Stimulated activated CD8-positive, alpha-beta memory T cell treated with anti-CD3 and anti-CD28 coated beads, Interleukin-4, amount 100 ng/mL, for 24 hours (primary cell): ENCODE measurements at places on chromosomes 13 and 19.
A peak's percentile ranks its signal among the peaks of the same experiment; 100 is the strongest.

DNA sequence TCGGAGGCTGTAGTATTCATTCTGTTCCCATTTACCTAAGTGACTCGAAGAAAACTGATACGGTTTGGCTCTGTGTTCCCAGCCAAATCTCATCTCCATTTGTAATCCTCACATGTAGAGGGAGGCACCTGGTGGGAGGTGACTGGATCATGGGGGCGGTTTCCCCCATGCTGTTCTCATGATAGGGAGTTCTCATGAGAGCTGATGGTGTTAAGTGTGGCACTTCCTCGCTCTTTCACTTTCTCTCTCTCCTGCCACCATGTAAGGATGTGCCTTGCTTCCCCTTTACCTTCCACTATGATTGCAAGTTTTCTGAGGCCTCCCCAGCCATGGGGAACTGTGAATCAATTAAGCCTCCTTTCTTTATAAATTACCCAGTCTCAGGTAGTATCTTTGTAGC is 23.5 kb downstream of the SLAIN1 start:
- DNase-seq, result no peak

- peak; percentile 57 for DNase-seq
Measured at GRCh38 chr19:13181747-13182388, 31.7 kb downstream of the IER2 start.

DNA sequence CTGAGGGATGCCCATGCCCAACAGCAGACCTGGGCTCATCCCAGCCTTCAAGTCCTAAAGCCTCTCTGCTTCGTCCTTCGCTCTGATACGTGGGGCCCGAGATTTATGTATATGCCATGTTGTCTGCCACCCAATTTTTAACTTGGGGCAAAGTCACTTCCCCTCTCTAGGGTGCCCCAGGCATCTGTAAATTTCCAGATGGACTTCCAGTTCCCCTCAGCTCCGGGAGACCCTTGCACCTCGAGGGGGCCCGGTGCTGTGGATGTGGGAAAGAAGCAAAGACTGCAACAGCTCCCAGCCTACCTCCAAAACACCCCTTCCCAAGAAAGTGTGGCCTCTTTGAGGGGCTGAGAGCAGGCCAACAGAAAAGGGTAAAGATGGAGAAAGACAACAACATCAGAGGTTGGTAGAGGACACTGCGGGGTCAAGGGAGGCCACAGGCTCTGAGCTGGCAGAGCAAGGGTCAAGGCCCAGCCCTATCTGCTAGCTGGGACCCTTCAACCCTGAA is 97.4 kb downstream of the STK24 start:
- DNase-seq, result no peak

DNA sequence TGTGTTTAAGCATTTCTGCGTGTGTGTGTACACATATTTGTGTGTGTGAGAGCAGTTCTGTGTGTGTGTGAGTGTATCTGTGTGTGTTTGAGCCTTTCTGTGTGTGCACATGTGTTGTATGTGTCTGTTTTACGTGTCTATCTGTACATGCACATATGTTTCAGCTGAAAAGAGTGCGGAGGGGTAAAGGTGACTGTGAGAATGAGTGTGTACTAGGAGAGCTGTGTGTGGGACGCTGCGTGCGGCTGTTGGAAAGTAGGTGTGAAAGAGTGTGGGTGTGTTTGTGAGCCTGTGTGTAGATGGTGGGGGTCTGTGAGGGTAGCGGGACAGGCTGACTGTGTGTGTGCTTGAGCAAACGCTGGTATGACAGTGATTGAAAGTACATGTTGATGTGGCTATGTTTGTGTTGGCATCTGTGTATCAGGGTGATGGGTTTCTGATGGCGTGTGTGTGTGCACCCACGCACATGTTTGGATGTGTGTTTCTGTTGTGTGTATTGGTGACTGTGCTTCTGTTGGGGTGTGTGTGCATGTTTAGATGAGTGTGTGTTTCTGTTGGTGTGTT is 7.5 kb upstream of the TPM4 start:
- DNase-seq, result no peak

DNA sequence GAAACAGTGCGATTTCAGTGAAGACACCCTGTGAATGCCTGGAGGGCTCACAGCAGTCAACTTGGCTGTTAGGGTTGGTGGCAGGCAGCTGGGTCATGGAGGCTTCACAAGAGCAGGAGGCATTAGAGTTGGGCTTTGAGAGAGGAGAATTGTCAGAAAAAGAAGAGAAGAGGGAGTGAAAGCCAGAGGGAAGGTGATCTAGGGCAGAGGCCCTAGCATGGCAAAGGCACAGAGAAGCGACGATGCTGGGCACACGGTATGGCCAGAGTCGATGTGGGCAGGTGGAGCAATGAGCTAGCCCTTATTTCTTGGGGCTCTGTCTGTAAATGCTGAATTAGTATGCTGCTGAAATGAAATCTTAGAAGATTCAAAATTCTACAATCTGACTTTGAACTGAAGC is 52.6 kb upstream of the OLFM4 start:
- DNase-seq, result no peak

GRCh38 chr13:51717786-51718398 is 86.1 kb downstream of the DHRS12 start:
- DNase-seq, result no peak

DNA sequence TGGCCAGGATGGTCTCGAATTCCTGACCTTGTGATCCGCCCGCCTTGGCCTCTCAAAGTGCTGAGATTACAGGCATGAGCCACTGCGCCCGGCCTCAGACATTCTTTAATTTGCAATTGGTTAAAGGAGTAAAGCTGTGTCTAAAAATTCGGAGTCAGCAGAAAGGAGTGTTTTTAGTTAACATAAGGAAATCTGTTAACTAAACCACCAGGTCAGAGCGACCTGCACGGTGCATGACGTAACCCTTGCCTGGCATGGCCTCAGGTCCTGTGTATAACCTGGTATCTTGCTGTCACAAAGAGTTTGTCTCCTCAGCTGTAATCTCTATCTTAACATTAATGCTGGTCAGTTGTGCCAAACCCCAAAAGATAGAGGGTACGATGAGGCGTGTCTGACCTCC is 9.5 kb upstream of the KLK12 start:
- no peak for DNase-seq

DNA sequence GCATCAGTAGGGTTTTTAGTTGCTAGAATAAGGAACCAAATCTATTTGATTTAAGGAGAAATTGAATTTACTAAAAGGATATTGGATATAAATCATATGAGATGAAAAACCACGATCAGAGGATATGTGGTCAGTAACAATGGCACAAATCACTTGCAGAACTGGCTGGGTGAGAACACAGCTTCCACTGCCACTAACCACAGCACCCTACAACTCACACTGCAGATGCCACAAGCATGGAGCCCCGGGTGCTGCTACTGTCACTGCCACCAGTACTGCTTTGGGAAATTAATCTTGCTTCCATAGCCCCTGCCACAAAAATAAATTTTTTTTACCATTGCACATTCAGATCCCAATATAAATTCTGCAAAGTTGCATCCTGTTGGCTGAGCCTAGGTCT is 40.6 kb upstream of the KLF12 start:
- DNase-seq, result no peak

DNA sequence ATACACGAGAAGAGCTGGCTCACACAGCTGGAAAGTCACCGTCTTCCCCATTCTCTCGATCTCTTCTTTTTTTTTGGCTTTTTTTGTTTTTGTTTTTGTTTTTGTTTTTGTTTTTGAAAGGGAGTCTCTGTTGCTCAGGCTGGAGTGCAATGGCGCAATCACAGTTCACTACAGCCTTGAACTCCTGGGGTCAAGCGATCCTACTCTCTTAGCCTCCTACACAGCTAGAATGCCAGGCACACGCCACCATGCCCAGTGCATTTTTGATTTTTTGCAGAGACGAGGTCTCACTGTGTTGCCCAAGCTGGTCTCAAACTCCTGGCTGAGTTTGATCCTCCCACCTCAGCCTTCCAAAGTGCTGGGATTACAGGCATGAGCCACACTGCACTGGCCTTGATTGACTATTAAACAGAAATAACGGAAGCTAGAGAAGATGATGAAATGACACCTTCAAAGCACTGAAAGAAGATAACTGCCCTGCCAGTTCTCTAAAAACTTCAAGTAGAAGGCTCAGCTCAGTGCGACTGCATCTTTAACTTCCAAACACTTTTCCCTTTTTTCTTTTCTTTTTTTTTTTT is 4.0 kb downstream of the FXYD3 start:
- no peak for DNase-seq

DNA sequence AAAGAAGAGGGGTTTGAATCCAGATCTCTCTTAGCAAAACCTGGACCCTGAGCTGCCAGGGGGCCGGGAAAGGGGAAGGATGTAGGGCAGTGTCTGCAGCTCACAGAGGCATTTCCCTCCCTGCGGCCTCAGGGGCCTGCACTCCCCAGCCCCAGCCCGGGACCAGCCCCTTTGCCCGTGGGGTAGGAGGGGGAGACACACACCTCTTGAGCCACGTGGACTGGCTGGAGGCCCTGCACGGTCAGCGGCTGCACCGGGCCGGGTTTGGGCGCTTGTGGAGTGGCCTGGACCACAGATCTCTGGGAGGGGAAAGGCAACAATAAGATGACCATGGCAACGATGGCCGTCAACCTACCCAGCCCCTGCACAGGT is 26.9 kb downstream of the RFX1 start:
- DNase-seq, result no peak

DNA sequence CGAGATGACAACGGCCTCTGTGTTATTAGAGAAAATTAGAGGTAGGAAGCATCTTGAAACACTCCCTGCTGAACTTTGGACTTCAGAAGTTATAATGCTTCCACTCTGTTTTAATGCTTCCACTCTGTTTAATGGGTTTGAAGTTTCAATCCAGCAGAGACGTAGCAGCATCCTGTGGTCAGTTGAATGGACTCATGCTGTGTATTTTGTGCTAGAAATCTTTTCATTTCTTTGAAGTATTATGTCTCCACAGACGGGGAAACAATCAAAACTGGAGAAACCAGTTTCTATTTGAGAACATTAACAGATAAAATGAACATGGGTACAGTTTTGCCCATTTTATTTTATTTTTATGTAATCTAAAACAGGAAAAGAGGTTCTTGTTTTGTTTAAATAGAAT is 1736.2 kb downstream of the SLITRK5 start:
- no peak for DNase-seq

- no peak for DNase-seq
Measured at GRCh38 chr13:90187478-90188350, 1159.8 kb upstream of the MIR17HG start.

GRCh38 chr19:51324167-51324481 is 12.7 kb downstream of the IGLON5 start:
- DNase-seq, result no peak

- DNase-seq, result no peak
Measured at GRCh38 chr19:4516939-4517300, 1.4 kb downstream of the PLIN4 start.

DNA sequence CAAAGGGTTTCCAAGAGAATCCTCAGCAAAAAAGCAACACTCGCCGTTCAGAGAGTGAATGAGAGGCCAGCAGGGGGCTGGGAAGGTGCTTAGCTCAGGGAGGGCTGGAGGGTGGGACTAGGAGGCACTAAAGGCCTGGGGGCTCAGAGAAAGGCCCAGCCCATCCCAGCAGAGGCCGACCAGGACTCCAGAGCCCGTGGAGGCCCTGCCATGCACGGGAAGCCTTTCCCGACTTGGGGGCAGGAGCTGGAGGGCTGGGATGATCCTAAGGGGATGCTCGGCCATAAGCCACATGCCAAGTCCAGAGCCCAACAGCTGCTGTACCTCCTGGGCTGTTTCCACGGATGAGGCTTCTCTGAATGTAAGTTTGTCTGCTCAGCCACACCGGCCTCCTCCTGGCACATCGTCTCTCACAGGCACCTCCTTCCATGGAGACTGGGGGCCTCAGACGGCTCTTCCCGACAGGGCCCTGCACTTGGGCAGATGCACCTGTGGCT is 19.5 kb downstream of the RASA3 start:
- no peak for DNase-seq

- no peak for DNase-seq
Measured at GRCh38 chr13:30847650-30848307, 58.3 kb upstream of the MEDAG start.

- DNase-seq, result no peak
Measured at GRCh38 chr13:20988909-20989655, 72.3 kb downstream of the LATS2 start.

DNA sequence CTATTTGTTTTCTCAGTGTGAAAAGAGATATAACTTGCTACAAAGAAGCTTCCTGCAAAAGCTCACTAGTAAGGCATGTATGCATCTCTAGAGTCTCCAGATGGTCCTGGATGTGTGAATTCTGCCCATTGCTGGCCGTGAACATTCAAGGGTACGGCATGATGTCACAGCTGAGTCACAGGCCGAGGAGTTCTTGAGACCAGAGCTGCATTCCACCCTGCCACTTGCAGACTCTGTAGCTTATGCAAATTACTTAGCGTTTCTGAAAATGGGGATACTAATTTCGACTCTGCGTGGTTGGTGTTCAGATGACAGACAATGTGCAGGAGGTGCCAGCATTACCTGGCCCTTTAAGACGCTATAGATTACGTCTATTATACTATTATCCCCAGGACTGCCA is 470.7 kb downstream of the ZNF536 start:
- DNase-seq, result no peak

- no peak for DNase-seq
Measured at GRCh38 chr13:31352467-31352866, 152.7 kb downstream of the B3GLCT start.
